ENCODE measurements at places on chromosomes 6 and 20.

GRCh38 chr6:700490-700889 is 7.6 kb upstream of the EXOC2 start:
- no peak for DNase-seq

DNA sequence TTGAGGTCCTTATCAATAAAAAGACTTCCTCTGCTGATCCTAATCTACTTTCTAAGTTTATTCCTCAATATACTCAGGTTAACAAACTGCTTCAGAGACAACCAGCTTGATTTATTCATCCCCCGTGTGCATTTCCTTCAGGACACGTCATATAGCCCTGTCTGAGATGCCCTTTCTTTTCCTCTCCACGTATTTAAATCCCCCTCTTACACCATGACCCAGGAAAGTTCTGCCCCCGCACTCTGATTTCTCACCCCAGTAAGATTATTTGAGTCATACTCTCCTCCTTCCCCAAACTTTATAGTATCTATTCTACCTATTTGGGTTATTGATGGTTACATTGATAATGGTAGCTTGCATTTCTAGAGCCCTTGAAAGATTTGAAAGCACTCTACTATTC is 9.8 kb upstream of the CGA start:
- peak; percentile 23 for DNase-seq

DNA sequence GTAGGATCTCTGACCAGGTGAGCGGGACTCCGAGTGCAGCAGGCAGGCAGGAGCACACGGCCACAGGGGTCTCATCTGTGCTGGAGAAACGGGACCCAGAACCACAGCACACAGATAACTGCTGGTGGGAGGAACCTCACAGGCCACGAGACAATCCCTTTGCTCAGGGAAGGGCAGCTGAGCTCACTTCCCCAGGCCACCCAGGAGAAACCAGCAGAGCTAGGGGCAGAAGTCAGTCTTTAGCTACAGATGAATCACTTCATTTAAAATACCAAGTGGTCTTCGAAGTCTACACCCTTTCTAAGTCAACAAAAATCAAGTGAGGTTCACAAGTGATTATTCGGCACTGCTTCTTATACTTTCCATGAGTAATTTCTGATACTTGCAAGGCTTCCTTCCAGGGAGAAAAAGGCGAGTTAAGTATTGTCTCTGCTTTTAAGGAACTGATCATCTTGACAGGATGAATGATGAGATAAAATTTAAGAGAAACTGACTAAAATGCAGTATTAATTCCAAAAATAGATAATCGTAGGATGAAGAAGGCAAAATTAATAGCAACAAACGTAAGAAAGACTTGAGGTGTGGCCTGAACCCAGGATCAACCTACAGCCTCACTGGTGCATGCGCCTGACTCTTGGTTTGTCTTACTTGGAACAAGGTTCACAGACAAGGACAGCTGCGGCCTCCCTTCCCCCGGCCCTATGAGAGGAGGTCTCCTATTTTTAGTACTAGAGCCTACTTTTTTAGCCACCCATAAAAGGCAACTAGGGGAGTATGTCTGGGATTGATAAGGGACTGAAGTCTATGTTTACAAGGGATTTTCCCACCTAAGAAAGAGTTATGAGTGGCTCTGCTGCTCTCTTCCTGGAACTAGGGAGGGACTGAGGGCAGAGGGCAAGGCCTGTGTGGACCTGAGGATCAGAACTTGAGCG is 233.6 kb downstream of the TTLL2 start:
- DNase-seq, result no peak

DNA sequence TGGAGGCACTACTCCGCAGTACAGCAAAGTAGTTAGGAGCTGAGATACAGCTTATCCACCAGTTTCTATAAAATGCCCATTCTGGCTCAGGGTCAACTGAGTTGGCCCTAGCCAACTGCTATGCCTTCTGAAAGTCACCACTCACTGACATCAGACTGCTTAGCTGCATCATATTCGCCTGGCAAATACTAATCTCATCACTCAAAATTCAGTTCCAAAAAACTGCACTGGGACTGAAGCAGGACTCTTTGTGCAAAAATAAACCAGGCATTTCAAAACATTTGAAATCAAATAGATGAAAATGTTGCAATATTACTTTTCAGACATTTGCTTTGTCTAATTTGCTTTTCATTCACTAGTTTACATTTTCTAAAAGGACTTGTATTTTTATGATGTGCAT is 230.0 kb downstream of the ALDH8A1 start:
- peak; percentile 35 for DNase-seq

GRCh38 chr20:46569961-46570360 is 19.5 kb upstream of the OCSTAMP start:
- no peak for DNase-seq

All from suppressor macrophage treated with lipopolysaccharide for 4 hours (primary cell).